ENCODE measurements at places on chromosomes 3 and 15. TPM values are rescaled to one million over a fixed set of nuclear protein-coding genes. Genes with fewer than 3 reads are reported as not detected.

The OR5K2 gene
- total RNA-seq, result not detected

The CXCR6 gene
- 109 TPM for total RNA-seq

The PRR23C gene
- total RNA-seq, result not detected

The OSBPL10 gene
- 0.26 TPM for total RNA-seq
